GM04503 (cell line): ENCODE measurements at places on chromosomes 16 and 17.

DNA sequence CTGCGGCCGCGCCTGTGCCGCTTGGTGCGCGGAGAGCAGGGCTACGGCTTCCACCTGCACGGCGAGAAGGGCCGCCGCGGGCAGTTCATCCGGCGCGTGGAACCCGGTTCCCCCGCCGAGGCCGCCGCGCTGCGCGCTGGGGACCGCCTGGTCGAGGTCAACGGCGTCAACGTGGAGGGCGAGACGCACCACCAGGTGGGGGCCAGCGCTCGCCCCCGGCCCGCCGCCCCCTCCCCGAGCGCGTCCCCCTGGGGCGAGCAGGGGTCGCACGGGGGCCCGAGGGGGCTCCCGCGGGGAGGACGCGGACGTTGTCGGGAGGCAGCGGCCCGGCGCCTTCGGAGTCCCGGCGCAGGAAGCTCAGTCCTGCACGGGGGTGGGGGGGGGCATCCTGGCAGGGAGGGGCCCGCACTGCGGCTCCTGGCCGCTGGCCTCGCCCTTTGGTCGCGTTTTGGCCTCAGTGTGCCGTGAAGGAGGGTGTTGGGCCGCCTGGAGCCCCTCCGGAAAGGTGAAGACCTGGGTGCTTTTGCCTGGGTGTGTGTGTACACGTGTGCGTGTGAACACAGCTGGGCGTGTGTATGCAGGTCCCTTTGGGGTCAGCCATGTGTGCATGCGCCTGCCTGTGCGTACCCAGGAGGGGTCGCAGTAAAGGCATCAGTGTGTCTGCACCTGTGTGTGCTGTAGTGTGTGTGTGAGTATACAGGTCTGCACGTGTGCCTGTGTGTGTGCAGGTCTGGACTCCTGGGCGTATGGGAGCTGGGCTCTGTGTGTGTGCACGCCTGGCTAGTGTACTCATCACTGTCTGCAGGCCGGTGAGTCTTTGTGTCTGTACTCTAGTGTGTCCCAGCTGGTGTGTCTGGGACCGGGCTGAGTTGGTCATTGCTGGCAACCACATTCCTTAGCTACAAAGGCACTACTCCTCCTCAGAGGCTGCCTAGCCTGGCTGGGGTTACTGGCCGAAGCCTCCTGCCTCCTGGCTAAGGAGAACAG, 615 bp downstream of the NHERF2 start:
- no peak for DNase-seq

- no peak for DNase-seq
Observed at GRCh38 chr17:41811549-41812380, at the start of gene P3H4. P3H4 (minus strand) TSS chr17:41811949; CDS start chr17:41811915, 34 bp downstream.

DNA sequence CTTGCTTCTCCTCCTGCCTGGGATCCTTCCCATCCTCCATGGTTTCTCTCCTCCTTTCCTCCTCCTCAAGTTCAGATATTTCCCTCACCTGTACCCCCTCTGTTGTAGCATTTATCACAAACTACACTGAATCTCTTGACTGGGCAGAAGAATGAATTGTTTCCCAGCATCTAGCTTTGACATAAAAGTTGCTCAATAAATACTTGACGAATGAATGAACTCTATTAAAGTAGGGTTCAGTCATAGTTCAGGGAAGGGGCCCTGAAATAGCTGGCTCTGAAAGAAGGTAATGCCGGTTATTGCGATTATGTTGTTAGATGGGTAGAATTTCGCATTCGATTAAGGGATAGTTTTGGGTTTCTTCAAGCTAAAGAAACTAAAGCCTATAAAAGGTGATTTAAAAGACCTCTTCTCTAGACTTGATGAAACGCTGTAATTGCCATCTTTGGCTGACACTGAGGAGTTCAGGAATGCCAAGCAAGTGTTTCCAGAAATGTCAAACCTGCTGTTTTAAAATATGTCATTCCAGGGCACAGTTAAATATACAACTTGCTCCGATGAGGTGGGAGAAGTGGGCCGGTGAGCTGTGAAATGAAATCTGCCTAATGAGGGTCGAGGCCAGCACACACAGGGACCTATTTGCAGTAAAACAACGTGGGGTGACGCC, 1.0 kb upstream of the CPD start:
- no peak for DNase-seq

DNA sequence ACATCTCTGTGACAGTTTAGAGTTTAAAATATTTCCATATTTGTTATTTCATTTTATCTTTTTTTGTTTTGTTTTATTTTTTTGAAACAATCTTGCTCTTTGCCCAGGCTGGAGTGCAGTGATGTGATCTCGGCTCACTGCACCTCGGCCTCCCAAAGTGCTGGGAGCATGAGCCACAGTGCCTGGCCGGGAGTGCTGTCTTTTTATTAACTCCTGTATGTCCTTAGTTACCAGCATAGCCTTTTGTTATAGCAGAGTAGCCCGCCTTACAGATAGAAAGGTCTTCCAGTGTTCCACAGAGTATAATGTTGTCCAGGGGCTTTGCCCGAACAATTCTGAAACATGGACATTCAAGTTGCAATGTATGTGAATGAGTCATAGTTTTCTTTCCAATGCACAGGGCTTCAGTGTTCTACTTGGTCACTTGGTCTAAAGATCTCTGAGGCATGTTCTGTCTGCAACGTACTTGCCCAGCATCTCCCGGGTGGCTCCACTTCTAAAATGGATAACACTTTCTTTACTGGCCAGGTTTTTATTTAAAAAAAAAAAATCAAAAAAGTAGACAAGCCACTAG, 125.6 kb downstream of the KCNJ18 start:
- no peak for DNase-seq

- DNase-seq = no peak
Observed at GRCh38 chr17:50508573-50509460, 578 bp downstream of the MYCBPAP start.

DNA sequence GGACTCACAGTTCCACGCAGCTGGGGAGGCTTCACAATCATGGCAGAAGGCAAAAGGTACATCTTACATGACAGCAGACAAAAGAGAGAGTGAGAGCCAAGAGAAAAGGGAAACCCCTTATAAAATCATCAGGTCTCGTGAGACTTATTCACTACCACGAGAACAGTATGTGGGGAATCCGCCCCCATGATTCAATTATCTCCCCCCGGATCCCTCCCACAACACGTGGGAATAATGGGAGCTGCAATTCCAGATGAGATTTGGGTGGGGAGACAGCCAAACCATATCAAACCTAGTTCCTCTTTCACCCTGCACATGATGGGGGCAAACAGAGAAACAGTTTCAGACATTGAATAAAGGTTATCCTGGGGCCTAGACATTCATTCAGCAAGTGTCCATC, 32.2 kb upstream of the IRX6 start:
- no peak for DNase-seq

DNA sequence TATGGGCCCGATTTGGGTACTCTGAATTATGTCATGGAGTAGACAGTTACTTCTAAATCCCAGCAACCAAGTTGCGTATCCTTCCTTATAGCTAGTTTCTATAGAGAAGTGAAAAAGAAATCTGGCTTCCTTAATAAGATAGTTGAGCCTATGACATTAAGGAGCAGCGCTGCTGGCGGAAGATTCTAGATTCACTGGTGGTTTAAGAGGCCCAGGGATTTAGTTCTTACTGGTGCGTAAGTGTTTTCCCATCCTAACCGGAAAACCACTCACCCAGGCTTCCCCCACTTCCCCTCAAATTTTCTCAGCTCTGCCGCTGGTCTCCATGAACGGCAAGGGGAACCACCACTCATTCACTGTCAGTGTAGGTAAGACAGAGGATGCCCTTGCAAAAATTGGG, 230.4 kb downstream of the CPPED1 start:
- no peak for DNase-seq

GRCh38 chr16:25163683-25164082, 52.1 kb downstream of the LCMT1 start:
- DNase-seq = no peak

GRCh38 chr17:53949473-53950090, 126.9 kb downstream of the KIF2B start:
- no peak for DNase-seq
